Right lung (tissue), 10 donors: ENCODE measurements at places on chromosomes 6 and 20. TPM values are rescaled to one million over a fixed set of nuclear protein-coding genes. Genes with fewer than 3 reads are reported as not detected.

HLA-DQB2 gene
- polyA plus RNA-seq, result 0.70 TPM

GRIK2 gene
- polyA plus RNA-seq, result 0.69 TPM

PLG gene
- 6.7 TPM for polyA plus RNA-seq

LRRC73 gene
- 0.40 TPM for polyA plus RNA-seq

ROS1 gene
- 14.5 TPM for polyA plus RNA-seq

PTPRT gene
- 0.27 TPM for polyA plus RNA-seq

GRCh38 chr20:40786336-40786735 is 97.3 kb upstream of the MAFB start:
- DNase-seq, result no peak

GRCh38 chr6:6844530-6844929 is 256.0 kb downstream of the LY86 start:
- DNase-seq, result no peak

DNA sequence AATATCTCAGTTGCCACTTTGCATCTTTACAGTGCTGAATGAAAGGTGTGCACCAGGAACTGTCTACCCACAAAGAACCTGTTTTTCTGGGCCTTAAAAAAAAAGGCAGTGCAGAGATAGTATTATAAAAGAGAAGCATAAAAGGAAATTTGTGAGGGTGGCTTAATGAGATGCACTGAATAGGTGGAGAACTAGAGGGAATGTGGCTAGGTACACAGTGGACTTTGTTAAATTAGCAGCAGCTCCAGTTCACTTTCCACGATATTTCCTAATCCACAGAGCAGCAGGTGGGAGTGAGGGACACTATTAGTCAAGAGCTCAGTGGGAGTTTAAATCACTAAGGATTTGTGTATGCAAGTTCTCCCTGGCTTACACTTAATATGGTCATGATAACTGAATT is 38.8 kb downstream of the MAP7 start:
- DNase-seq, result no peak

GRCh38 chr20:13105864-13106457 is 97.2 kb downstream of the SPTLC3 start:
- DNase-seq, result no peak

GRCh38 chr6:43171707-43172103 is 636 bp downstream of the SRF start:
- no peak for DNase-seq

DNA sequence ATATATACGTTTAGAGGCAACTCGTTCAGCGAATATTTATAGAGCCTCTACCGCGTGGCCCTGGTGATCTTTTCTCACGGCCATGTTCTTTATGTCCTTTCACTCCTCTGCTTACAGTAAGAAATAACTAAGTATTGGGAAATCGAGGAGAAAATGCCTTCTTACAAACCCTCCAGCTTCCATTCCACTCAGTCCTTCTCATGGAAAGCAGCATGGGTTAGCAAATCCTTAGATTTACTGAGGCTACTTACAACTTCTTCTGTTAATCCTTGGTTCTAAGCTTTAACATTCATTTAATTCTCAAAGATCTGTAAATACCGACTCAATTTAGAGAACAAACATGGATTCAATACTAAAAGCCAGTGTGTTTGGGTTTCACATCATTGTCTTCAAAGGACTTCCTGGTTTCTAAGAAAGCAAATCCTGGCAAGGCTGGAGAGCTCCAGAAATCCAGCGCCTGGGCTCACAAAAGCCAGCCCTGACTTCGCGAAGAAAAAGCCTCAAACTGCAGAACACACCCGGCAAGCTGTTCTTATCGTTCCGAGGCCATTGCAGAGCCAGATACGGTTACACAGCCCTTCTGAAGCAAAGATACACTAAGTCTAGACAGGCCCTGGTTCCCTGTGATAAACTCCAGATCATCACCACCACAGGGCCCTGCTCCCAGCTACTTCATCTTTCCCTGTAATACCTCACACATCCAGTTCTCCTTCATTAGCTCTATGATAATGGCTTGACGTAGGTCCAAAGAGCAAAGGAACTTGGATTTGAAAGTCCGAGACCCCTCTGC is 19.2 kb downstream of the AGPAT4 start:
- peak; percentile 55 for DNase-seq

- no peak for DNase-seq
These were observed 215.1 kb downstream of the SOX4 start for GRCh38 chr6:21808551-21809242.

DNA sequence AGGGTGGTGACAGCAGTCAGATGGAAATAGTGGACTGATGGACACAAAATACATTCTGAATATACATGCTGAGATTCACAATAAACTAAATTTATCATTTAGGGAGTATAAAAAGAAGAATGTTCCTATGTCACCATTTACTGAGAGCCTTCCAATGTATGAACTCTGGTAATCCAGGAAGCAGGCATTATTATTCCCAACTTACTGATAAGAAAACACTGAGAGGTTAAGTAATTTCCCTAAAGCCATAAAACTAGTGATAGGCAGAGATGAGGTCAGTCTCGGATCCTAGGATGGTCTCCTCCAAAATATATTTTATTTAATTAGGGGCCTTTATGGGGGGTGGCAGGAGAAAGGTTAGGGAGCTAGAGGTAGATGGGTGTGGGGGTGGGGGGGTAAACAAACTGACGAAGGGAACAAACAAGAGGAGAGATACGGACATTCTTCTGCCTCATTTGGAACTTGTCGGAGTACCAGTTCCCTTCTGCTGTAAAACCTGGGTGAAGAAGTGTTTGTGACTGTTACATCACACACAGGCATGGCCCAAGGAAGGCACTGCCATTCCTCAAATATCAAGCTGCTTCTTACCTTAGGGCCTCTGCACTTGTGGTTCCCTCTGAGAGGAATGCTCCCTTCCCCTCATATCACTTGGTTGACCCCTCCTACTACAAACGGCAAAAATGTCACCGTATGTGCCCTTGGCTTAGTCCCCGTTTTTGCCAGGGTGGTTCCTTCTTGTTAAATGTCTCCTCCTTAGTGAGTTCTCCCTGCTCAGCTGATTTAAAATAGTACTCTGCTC is 6.7 kb downstream of the SAYSD1 start:
- DNase-seq, result no peak

DNA sequence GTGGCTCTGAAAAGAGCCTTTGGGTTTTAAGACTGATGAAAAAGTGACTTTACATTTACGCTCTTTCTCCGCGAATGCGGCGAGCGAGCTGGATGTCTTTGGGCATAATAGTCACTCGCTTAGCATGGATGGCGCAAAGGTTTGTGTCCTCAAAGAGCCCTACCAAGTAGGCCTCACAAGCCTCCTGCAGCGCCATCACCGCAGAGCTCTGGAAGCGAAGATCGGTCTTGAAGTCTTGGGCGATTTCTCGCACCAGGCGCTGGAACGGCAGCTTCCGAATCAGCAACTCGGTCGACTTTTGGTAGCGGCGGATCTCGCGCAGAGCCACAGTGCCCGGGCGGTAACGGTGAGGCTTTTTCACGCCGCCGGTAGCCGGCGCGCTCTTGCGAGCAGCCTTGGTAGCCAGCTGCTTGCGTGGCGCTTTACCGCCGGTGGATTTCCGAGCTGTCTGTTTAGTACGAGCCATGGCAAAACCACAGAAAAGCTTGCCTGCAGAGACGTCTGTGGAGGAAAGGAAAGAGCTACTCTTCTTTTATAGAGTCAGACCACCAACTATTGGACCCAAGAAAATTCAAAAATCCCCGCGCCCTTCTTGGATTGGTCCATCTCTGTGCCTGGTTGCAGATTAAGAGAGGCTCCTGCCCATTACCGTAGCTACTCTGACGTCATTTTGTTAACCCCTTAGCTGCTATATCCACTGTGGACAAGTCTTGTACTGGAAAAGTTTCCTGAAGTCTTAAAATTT is 55.5 kb upstream of the HFE start:
- DNase-seq, result peak; percentile 94

- DNase-seq, result no peak
These were observed 92.4 kb downstream of the NCR2 start for GRCh38 chr6:41427642-41428335.

- DNase-seq, result no peak
These were observed 20.9 kb downstream of the FKBP1A start for GRCh38 chr20:1371830-1372539.

DNA sequence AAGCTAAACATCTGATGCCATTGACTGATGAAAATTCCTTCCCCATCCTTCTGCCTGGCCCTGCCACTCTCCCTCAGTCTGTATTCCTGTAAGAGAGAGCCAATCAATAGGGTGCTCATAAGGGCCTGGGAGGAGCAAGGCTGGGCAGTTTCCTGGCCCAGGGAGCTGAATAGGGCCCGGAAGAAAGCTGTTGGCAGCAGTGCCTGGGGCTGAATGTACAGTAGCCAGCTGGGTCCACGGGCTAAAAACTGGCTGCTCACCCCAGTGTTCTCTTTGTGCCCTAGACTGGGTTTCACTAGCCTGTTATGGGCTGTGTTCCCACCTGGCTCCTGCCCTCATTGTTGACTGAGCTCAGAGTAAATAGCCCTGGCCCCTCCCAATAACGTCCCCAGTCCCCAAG is 1.7 kb upstream of the WFDC2 start:
- no peak for DNase-seq

- no peak for DNase-seq
These were observed 96.5 kb upstream of the TBX18 start for GRCh38 chr6:84860920-84861319.

GRCh38 chr6:125009578-125009977 is 47.3 kb downstream of the RNF217 start:
- DNase-seq, result no peak

DNA sequence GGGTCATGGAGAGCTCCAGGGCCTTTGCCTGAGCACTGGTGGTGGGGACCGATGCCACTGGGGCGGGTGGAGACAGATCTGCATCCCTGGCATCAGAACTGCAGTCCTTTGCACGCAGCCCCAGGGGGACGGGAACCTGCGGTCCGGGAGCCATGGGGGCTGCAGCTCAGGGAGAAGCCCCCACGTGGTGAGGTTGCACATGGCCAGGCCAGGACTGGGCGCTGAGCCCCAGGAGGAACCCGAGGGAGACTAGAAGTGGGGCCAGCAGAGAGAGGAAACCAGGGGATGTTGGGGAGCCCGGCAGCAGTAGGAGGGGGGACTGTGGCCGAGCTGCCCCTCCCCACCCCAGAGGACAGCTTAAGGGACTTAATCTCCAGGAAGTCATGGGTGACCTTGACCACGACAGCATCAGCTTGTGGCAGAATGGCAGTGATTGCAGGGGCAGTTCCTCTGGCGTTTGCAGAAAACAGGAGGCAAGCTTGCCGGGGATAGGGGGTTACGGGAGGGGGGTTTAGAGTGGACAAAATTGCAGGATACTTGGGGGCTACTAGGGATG is 18.0 kb upstream of the LSM14B start:
- DNase-seq, result no peak

GRCh38 chr6:133526436-133526835 is 285.3 kb downstream of the EYA4 start:
- no peak for DNase-seq

DNA sequence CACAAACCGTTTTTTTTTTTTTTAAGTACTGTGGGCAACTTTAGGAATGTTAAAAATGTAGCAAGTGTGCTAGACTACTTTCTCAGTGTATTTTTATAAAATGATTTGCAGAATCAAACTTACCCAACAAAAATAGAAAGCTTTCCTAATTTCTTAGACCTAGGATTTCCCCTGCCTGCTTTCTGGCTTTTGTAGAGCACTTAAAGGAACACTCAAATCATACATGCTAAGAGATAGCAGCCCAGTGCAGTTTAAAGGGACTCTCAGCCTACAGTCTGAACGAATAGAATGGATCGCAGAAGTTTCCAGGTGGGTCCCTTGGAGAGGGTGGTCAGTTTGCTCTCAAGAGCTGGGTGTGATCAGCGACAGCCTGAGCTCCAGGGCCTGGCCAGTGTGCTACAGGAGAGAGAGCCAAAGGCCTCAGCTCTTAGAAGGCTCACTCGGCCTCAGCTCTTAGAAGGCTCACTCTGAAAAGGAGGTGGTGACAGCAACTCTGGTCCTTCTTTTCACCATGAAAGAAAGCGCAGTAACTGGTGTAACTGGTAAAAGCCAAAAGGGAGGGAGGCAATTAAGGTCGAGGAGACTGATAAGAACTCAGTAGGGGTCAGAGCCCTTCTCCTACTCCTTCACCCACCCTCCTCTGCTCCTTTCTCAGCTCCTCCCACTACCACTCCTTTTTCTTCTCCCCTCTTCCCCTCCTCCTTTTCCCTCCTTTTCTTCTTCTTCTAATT is 142.4 kb downstream of the ZFP64 start:
- DNase-seq, result no peak

DNA sequence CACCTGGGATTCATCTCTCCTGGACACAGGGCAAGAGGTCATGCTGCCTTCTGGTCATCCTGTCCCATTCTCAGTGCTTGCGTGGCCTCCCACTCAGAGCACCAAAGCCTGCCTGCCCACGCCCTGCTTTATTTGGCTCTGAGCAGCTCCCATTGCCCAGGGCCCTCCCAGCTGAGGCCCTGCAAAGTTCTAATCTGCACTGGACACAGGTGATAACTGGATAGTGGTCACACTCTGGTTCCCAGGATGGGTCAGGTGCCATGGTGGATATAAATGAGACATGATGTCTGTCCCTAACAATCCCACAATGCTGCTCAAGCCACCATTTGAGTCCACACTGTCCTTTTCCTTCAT is 39.5 kb downstream of the CPXM1 start:
- no peak for DNase-seq

DNA sequence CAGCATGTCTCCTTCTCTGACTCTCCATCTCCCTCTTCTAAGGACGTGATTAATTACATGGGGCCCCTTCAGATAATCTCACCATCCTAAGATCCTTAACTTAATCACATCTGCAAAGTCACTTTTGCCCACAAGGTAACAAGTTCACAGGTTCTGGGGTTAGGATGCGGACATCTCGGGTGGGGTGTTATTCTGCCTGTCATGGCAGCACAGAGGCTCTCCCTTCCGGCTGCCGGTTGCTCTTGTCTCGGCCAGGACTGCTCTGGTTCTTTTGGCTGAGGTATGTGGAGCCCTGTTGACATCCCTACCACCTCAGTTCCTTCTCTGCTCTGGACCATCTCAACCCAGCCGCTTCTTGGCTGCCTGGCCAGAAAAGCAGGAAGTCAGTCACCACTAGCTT is 4.2 kb upstream of the CST11 start:
- no peak for DNase-seq

- peak; percentile 23 for DNase-seq
These were observed 138.0 kb upstream of the RREB1 start for GRCh38 chr6:6969761-6970223.

DNA sequence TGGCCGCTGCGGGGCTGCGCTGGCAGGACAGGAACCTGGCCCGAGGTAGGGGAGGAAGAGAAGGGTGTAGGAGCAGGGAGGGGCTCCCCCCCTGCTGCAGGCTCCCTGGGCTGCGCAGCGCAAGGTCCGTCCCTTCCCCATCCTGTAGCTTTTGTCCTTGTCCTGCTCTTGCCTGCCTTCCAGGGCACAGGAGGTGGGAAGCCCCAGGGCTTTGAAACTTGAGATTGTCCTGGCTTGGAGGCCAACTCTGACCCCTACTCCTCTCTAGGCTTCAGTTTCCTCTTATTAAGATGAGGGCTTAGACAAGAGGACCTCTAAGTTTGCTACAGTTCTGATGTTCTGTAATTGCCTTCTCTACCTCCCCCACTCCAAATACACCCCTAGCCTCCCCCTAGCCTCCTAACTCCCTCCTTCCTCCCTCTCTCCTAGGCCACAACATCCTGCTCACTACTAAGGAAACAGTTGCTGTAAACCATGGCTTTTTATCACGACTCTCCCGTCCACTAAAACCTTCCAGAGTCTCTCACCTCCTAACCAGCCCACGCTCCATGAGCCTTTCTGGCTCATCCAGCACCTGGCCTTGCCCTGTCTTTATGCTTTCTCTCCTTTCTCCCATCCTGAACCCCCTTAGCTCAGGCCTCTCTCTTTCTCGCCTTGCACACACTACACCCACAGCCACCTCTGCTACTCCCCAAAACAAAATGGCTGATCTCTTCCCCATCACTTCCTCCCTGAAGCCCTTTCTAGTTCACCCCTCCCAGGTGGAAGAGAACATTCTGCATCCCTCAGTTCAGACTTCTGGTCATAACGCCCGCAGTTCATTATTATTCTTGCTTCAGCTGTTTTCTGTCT is 10.2 kb downstream of the UNC5CL start:
- DNase-seq, result no peak
